ENCODE measurements at places on chromosomes 7 and 10.

DNA sequence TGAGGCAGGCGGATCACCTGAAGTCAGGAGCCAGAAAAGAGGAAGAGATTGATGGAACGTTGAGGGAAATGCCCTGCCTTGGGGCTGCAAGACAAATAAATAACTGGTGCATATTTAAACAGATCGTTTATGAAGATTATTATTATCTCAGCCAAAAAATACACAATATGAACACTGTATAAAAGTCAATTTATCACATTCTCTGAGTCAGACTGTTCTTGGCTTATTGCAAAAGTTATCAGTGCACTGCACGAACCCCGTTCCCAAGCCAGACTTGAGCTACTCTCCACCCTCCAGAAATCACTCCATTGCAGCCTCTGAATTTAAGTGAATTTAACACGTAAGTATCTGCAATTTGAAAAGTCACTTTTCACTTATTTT is 1.6 kb downstream of the DNMBP start:
- peak; percentile 61 for DNase-seq

DNA sequence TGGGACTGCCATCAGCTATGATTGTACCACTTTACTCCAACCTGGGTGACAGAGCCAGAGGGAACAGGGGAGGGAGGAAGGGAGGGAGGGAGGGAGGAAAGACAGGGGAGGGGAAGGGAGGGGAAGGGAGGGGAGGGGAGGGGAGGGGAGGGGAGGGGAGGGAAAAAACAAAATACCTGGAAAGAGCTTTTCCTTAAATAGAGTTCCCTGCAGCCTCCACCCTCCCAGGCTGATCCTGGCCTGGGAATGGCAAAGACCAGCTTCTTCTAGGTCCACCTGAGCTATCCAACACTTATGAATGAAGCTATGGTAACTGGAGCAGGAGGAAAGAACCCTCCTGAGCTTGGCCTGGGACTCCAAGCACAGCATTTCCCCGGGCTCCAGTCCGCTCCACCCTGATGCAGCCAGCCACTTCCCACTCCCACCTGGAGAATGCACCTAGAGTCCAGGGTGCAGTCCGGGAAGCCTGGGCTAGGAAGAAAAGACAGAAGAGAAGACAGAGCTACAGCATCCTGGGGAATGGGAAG is 66.1 kb downstream of the GRID1 start:
- no peak for DNase-seq

DNA sequence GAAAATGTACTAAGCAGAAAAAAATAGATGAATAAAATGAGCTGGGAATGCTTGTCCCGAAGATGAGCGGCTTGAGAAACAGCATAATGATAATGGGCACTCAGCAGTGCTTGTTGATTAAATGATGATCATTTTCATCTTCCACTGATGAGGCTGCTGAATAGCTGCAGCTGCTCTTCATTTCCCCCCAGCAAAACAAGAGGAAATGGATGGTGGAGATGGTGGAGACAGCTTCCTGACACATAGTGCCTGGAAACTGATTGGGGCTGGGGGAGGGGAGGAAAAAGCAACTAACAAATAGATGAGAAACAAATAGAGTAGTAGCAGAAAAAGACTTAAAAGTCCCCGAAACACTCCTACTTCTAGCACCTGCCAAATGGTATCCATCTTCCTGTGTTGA is 41.4 kb downstream of the MRC1 start:
- DNase-seq = no peak

DNA sequence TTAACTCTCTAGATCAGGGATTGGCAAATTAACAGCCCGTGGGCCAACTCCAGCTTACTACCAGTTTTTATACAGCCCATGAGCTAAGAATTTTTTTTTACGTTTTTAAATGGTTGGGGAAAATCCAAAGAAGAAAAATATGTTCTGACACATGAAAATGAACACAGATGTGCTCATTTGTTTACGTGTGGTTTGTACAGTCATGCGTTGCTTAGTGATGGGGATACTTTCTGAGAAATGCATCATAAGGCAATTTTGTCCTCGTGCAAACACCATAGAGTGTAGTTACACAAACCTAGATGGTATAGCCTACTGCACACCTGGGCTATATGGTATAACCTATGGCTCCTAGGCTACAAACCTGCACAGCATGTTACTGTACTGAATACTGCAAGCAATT is 8.3 kb upstream of the SMKR1 start:
- peak; percentile 87 for DNase-seq

DNA sequence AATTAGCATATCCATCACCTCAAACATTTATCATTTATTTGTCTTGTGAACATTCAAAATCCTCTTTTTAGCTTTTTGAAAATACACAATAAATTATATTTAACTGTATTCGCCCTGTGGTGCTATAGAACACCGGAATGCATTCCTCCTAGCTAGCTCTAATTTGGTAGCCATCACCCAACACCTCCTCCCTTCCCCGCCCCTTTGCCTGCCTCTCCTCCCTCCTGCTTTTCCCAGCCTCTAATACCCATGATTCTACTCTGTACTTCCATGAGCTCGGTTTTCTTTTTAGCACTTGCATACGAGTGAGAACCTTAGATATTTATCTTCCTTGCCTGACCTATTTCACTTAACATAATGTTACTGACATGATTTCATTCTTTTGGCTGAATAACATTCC is 80.1 kb downstream of the ANKRD26 start:
- peak; percentile 2 for DNase-seq

GRCh38 chr10:49627644-49628247 is 13.9 kb downstream of the CHAT start:
- no peak for DNase-seq

DNA sequence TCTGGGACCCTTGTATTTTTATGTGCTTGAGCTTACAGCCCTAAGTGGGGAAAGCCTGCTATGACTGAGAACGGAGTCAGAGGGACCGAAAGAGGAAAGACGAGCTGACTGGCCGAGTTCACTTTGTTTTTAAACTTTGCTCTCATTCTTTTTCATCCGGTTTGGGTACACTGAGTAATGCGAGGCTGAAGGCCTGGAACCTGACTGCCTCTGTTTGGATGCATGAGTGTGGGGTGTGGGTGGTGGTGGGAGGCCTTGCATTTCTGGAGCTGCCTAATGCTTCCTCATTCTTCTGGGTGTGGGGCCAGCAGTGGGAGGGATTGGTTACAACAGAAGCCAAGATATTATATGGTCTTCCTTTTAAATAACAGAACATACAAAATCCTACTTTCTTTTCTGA is 155.5 kb downstream of the BUB3 start:
- no peak for DNase-seq

DNA sequence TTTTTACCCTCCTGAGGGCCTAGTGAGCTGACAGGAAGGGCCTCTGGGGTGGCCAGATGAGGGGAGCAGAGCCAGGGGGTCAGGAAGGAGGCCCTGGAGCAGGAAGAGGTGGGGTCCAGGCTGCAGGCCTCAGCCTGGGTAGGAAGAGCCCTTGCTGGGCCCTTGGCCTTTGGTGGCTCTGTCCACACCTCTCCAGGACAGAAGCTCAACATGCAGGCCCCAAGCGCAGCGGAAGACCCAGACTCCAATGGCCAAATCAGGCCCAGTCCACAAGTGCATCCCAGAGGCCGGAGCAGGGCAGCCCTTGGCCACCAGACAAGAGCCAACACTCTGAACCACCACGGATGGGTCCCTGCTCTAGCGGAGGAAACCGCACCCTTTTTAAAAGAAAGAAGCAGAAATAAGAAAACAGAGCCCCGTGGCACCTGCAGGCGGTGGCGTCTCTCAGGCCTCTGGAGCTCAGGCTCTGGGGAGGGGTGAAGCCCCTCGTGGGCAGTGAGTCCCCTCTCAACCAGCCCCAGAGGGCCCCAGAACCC is 52.8 kb downstream of the FOXL3 start:
- no peak for DNase-seq

DNA sequence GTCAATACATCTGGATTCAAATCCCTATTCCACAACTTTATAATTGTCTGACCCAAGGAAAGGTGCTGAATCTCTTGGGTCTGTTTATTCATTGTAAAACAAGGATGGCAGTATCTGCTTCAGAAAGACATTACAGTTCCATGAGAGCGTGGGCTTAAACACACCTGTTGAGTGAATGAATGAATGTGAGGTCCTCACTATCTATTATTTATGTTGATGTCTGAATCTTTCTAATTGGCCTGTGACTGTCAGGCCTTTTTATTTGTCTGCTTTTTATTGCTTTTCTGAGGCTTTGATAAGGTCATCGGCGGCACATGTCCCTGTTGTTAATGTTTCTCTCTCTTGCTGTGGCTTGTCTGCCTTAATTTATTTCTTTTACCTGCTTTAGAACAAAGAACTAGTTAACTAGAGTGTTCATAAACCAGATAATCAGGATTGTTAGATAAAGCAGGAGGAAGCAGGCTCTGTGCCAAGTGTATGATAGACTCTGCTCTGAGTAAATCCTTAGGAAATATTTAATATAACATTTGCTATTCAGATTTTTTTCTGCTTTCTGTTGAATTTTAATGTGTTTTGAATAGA is 42.3 kb upstream of the CYCS start:
- DNase-seq = no peak

GRCh38 chr10:97520978-97521761 is 22.4 kb downstream of the UBTD1 start:
- DNase-seq = no peak

DNA sequence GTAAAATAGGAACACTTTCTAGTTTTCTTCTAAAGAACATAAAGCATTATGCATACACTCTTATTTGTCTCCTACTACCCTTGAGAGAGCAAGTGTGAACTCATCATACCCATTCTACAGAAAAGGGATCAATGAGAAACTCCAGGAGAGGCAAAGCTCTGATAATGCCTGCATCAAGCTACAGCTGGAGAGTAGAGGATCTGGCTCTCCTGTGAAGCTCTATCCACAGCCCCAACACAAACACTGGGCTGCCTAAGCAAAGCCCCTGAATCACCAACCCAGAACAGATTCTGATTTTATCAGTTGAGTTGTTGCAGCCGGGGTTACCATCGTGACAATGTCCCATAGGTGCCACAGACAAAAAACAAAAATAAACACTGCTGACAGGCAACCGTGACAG is 74.9 kb downstream of the NUDCD3 start:
- peak; percentile 22 for DNase-seq

GRCh38 chr7:105261689-105262088 is 127.0 kb downstream of the SRPK2 start:
- peak; percentile 54 for DNase-seq

DNA sequence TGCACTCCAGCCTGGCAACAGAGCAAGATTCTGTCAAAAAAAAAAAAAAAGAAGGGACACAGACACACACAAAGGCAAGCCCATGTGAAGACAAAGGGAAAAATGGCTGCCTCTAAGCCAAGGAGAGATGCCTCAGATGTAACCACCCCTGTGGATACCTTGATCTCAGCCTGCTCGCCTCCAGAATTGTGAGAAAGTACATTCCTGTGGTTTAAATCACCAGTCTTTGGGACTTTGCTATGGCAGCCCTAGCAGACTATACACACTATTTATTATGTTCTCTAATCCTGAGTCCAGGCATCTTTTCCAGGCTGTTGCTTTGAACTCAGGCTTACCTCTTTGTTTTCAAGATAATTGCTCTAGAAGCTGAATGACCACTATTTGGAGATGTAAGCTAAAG is 494.3 kb downstream of the GALNT17 start:
- DNase-seq = no peak

DNA sequence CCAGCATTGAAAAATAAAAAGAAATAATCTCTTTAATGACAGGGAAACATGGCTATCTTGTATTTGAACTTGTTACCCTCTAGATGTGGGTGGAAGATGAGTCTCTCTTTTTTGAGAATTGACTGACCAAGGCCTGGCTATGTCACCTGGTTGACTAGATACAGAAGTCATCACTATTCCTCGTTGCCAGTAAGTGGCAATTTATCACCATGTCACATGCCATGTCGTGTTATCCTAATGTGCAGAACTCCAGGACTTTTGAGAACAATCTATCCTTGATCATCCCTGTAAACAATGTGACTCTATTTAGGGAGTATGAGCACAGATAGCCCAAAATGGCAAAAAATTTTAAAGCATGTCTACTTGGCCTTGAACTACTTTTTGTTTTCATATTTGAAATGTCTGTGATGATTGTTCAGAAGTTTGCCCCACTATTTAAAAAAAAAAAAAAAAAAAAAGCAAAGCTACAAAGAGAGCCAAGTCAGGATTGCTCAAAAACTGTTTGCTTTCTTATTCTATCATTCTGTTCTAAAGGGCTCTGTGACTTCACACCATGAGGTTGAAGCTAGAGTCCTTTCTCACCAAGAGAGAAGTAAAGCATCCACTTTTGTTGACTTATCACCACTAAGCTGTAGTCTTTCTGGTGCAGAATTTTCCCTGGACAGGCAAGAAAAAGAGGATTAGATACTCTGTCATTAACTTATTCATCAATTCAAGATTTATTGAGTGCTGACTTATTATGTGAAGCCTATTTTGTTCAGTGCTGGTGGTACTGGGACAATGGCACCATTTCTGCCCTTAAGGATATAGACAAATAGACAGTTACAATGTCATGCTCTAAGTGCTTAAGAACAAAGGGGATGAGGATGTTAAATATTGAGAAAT is 10.4 kb upstream of the WIPF3 start:
- DNase-seq = no peak

GRCh38 chr7:131967216-131967730 is 410.8 kb upstream of the PODXL start:
- DNase-seq = no peak

GRCh38 chr10:13272164-13272571 is 27.7 kb downstream of the PHYH start:
- peak; percentile 45 for DNase-seq

- DNase-seq = no peak
These were observed 409.9 kb downstream of the GALNT17 start for GRCh38 chr7:71541707-71542353.

- no peak for DNase-seq
These were observed 741.4 kb upstream of the VSTM2A start for GRCh38 chr7:53800746-53801145.

GRCh38 chr7:12456506-12456905 is 52.8 kb upstream of the VWDE start:
- DNase-seq = no peak

- DNase-seq = no peak
These were observed 136.4 kb upstream of the AOAH start for GRCh38 chr7:36860681-36861080.

- no peak for DNase-seq
These were observed 238.9 kb downstream of the TNS3 start for GRCh38 chr7:47343061-47343455.

GRCh38 chr7:116340943-116341907 is 130.9 kb downstream of the TES start:
- no peak for DNase-seq

GRCh38 chr7:132690174-132690573 is 113.9 kb upstream of the PLXNA4 start:
- DNase-seq = no peak
